ENCODE measurements at places on chromosomes 11 and 22.

DNA sequence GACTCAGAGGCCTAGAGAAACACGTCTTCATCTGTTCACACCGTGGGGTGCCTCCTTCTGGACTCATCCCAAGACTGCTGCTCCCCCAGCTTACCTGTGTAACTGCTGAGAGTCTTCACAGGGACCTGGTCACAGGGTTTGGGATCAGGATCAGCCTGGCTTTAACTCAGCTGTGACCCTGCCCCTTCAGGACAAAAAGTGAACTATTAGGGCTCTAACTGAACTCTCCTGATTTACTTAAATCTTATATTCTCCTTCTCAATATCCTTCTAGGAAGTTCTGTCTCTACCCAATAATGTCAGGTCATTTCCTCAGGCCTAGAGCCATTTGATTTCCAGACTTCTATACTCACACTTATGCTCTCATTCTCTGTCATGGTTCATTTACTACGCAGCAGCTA lies 108.4 kb downstream of the ZNF280B start:
- no peak for DNase-seq

DNA sequence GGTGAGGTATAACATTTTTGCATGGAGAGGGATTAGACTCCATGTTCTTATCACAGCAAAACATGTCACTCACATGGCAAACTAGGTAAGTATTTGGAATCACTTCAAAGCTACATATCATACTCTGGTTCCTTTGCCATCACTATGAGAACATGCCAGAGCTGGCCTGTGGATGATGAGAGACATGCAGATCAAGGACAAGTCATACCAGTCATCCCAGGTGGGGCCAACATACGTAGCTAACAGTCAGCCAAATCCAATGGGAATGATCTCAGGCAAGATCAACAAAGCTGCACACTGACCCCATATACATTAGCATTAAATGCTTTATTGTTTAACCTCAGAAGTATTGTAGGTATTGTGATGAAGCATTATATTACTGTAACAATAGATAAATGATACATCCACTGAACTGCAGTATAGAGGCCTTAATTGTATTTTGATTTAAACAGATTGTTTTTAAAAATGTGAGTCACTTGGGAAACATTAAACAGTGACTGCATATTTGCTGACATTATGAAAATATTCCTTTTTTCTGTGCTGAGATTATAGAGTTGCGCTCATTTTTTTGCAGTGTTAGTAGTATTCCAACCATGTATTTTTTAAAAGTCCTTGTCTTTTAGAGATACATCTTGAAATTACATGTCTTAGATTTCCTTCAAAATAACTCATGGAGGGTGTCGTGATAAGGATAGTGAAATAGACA lies 37.3 kb upstream of the ARL14EP start:
- DNase-seq = no peak

DNA sequence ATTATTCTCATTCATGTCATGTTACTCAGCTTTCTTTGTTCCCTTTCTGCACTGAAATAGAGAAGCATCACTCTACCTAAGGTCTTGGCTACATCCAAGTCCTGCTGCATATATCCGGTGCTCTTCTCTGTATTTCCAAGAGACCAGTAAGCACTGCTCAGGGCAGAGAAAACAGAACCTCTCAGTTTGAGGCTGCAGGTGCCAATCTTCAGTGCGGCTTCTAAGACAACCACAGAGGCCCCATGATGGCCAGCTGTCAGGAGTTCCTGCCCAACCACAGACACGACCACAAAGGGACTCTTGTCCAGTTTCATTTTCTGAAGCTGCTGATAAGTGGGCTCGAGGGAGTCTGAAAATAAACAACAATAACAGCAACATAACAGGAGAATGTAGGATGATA lies 378.4 kb upstream of the PITPNB start:
- DNase-seq = no peak

GRCh38 chr11:1205987-1206331 lies 16.9 kb upstream of the MUC5B start:
- DNase-seq = no peak

DNA sequence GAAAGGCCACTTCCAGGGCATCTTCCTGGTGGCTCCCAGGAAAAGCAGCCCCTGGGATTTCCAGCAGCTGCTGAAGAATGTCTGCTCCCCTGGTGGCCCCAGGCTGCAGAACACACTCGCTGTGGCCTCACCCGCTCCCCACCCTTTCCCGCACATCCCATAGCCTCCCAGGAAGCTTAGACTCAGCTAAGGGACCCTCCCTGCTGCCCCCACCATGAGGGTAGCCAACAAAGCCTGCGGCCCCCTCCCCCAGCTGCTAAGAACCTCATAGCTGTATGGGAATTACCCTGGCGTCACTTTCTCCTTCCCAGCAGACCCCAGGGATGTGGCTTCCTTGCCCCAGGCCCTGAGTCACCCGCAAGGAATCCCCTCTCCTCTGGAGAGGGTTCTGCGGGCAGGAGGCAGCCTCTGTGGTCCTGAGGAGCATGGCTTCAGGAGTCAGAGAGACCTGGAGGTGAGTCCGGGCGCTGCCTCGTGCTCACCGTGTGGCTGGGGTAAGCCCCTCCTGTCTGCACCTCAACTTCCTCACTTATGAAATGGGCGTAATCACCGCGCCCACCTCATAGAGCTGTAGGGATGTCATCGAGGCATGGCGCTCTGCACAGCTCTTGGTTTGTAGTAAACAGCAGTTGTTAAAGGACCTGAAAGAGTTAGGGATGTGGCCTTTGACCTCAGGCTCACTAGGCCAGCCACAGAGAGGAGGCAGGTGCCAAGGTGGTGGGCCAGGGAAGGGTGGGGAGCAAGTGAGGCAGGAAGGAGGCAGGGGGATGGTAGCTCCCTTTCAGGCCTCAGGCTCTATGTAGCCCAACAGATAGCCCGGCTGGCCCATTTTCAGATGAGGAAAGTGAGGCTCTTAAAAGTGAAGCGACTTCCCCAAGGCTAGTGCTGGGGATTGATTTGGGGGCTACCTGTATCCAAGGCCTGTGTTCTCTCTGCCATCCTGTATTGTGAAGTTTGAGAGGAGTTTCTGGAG lies 71.2 kb downstream of the LRRC32 start:
- DNase-seq = no peak

- no peak for DNase-seq
Observed at GRCh38 chr11:100459811-100460210, 227.3 kb upstream of the ARHGAP42 start.

GRCh38 chr11:26134481-26135355 lies 197.2 kb upstream of the ANO3 start:
- DNase-seq = no peak

- no peak for DNase-seq
Observed at GRCh38 chr11:10725114-10725906, 25.7 kb upstream of the CTR9 start.

DNA sequence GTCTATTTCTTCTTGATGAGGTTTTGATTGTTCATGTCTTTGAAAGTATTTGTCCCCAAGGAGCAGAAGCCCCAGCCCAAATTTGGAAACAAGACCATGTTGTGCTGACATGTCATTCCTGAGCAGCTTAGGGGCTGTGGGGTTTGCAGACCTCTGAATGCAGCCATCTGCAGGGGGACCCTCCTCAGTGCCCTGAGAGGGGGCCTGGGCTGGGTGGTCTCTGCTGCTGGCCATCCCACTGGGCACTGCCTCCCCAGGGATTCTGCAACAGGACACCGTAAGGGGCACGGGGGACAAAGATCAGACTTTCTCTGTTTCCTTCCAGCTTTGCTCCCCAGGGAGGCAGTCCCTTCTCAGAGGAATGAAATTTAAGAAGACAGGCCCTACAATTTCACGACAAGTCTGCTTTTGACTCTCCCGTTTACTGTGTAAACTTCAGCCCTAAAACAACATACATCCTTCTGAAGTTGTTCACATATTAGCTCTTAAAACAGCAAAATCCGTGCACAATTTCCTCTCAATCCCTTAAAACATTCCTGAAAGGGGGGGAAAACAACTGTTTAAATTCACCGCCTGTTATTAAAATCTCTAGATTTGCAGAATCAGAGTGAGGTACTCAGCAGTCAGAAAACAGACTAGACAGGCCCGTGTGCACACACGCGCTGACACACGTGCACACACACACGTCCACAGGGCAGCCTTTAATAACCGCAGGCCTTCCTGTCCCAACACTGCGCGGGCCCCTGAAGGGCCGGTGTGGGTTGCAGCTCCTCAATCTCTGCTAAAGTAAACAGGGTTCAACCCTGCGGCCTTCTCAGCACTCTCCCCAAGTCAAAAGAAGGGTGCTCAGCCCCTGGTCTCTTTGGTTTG lies 109.8 kb downstream of the KCNQ1 start:
- no peak for DNase-seq

GRCh38 chr11:88103337-88104206 lies 71.7 kb downstream of the RAB38 start:
- DNase-seq = no peak

- no peak for DNase-seq
Observed at GRCh38 chr22:22865311-22866072, 22.1 kb upstream of the IGLL5 start.

DNA sequence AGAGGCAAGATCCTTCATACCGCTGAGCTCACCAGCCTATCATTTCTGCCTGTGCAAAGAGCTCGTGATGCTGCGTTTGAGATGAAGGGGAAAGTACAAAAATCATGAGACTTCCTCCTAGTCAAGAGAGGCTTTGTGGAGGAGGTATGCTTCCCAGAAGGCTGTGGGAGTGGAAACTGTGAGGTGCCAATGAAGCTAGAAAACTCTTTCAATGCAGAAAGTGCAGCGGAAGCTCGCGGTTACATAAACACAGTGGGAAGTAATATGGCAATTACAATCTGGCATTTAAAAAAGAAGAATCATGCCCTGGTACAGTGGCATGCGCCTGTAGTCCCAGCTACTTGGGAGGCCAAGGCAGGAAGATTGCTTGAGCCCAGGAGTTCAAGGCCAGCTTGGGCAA lies 134.8 kb downstream of the EHF start:
- DNase-seq = no peak

- DNase-seq = no peak
Observed at GRCh38 chr22:43819421-43819921, 7.4 kb upstream of the EFCAB6 start.

Data from NCI-H1436 treated with DMSO at 0.1 percent for 48 hours (cell line).